ENCODE measurements at places on chromosomes 3 and 15.

DNA sequence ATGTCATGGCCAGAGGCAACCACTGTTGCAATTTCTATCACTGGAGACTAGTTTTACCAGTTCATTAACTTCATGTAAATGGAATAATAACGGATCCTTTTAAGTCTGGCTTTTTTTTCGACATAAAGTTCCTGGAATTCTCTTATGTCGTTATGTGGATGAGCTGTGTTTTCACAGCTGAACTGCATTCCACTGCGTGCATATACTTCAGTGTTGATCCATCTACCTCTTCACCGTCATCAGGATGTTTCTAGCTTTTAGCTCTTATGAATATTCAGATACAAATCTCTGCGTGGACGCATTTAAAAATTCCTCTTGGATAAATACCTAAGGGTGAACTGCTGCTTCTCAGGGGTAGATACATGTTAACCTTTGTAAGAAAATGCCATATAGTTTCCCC is 15.6 kb upstream of the CYFIP1 start:
- DNase-seq, result no peak

GRCh38 chr15:72482275-72482674 is 8.1 kb downstream of the ARIH1 start:
- no peak for DNase-seq

DNA sequence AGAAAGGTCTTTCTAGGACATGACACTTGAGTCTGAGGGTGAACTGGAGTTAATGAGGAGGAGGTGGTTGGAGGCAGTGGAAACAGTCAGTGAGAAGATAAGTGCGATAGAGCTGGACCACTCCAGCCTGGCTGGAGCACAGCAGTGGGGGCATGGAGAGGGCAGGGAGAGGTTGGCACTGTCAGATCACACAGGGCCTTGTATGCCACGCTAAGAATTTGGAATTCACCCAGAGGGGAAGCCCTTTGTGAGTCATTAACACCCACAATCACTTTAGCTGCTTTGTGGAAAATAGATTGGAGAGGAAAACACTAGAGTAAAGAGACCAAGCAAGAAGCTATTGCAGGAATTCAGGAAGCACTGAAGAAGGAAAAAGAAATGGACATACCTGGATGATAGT is 83.3 kb downstream of the ZNF621 start:
- no peak for DNase-seq

DNA sequence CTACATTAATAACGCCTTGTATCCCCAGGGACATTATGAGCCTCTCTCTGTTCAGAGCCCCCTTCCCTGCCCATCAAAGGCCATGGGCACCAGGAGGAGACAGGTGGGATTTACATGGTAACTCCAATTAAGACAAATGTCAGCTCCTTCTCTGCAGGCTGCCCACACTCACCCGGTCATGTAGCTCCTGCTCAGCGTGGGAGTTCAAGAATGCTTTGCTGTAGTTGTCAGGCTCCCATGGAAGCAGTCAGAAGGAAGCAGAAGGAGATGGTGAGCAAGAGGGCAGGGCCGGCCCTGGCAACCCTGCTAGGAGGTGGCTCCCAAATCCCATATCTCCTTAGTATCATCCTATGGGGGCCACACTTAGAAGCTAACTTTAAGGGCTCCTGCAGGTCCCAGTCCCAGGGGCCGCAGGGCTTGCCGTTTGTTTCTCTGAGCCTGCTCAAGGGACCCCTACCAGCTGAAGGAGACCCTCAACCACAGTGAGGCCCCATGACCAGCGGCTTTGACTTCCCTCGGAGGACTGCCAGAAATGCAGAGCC is 218.4 kb upstream of the TLE3 start:
- no peak for DNase-seq

GRCh38 chr15:44882499-44882968 is 74.0 kb upstream of the TERB2 start:
- DNase-seq, result no peak

All from ELF-1 (cell line).